Sigmoid colon (tissue), 7 donors: ENCODE measurements at places on chromosomes 7 and 10. TPM values are rescaled to one million over a fixed set of nuclear protein-coding genes. Genes with fewer than 3 reads are reported as not detected.
A peak's percentile ranks its signal among the peaks of the same experiment; 100 is the strongest.

GRCh38 chr10:13977861-13978532 is 352.7 kb downstream of the FRMD4A start:
- H3K27me3 ChIP-seq, result no peaks in the 10 kb centered on the region
- peak overlapping the region; percentile 68 for H3K27ac ChIP-seq
- H3K4me3 ChIP-seq, result no peak overlapping the region
- peaks cover 11% of the 10 kb centered on the region for H3K4me1 ChIP-seq

- peaks cover 43% of the 10 kb centered on the region for H3K4me1 ChIP-seq
- H3K27me3 ChIP-seq, result no peaks in the 10 kb centered on the region
- H3K4me3 ChIP-seq, result no peak overlapping the region
- no peak overlapping the region for H3K27ac ChIP-seq
- no peaks in the 10 kb centered on the region for H3K36me3 ChIP-seq
Observed at GRCh38 chr10:110217662-110218008, 10.2 kb downstream of the MXI1 start.

GRCh38 chr10:45423976-45424499 is 50.0 kb downstream of the ALOX5 start:
- no peak overlapping the region for H3K27ac ChIP-seq
- peaks cover 22% of the 10 kb centered on the region for H3K27me3 ChIP-seq
- no peak overlapping the region for H3K4me3 ChIP-seq
- no peaks in the 10 kb centered on the region for H3K4me1 ChIP-seq
- H3K36me3 ChIP-seq, result no peaks in the 10 kb centered on the region
- no peak for DNase-seq

GRCh38 chr10:52644373-52645186 is 128.0 kb downstream of the MBL2 start:
- no peaks in the 10 kb centered on the region for H3K4me1 ChIP-seq
- DNase-seq, result no peak
- H3K4me3 ChIP-seq, result no peak overlapping the region
- H3K36me3 ChIP-seq, result no peaks in the 10 kb centered on the region
- H3K27me3 ChIP-seq, result no peaks in the 10 kb centered on the region

GRCh38 chr7:85890244-85890811 is 703.5 kb upstream of the SEMA3D start:
- no peak overlapping the region for H3K4me3 ChIP-seq
- no peak overlapping the region for H3K27ac ChIP-seq
- no peaks in the 10 kb centered on the region for H3K27me3 ChIP-seq
- H3K36me3 ChIP-seq, result no peaks in the 10 kb centered on the region
- no peak for DNase-seq

GRCh38 chr10:100737355-100738054 is 7.9 kb upstream of the PAX2 start:
- no peak overlapping the region for H3K27ac ChIP-seq
- no peaks in the 10 kb centered on the region for H3K36me3 ChIP-seq
- no peak overlapping the region for H3K4me3 ChIP-seq
- H3K4me1 ChIP-seq, result no peaks in the 10 kb centered on the region

OR2F2 gene
- not detected for total RNA-seq

DNA sequence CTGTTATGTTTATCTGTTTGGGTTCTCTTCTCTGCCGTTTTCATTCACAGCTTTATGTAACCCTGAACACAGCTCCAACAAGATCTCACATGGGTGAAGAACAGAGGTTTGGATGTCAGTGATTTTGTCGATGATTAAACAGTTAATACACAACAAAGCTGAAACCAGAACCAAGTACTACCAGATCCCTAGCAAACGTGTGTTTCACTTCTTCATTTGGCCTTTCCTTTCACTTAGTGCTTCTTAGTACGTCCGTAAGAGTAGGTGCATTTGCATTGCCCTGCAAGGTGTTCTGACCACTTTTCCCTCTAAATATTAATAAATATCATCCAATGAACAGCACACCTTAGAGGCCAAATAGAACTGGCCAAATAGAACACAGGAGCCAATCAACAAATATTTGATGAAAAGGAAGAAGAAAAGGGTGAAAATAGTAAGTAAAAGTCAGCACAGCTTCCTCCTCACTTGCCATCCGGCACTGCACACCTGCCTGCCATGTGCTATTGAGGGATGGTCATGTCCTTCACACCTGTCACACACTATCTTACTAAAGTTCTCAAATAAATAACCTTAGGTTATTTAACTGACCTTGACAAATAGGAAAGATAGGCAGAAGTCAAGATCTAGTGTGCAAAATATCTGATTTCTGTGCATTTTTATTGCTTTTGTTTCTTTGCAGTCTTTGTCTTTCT is 252.6 kb upstream of the ANKRD30A start:
- no peak overlapping the region for H3K4me3 ChIP-seq
- H3K4me1 ChIP-seq, result no peaks in the 10 kb centered on the region
- H3K27me3 ChIP-seq, result no peaks in the 10 kb centered on the region
- DNase-seq, result no peak
- no peaks in the 10 kb centered on the region for H3K36me3 ChIP-seq
- H3K27ac ChIP-seq, result no peak overlapping the region

UNCX gene
- total RNA-seq, result not detected

- DNase-seq, result peak; percentile 66
- H3K27ac ChIP-seq, result peak overlapping the region; percentile 86
- no peak overlapping the region for H3K4me3 ChIP-seq
- no peaks in the 10 kb centered on the region for H3K36me3 ChIP-seq
Observed at GRCh38 chr7:120997882-120998474, 9.5 kb downstream of the CPED1 start.
